ENCODE measurements at places on chromosomes 4 and X.

- no peak for DNase-seq
Measured at GRCh38 chr4:149605601-149606378, 209.9 kb downstream of the IQCM start.

- no peak for DNase-seq
Measured at GRCh38 chr4:57168982-57169381, 58.8 kb upstream of the IGFBP7 start.

DNA sequence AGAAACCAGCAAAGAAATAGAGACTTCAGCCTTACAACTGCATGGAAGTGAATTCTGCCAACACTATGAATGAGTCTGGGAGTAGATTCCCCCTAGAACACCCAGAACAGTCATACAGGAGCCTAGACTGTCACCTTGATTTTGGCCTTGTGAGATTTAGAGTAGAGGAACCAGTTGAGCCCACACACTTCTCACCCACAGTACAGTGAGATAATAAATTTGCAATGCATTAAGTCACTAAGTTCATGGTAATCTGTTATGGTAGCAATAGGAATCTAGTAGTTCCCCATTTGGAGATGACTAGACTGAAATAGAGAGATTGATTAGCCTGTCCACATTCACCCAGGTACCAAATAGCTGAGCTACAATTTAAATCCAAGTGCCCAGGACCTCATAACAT is 59.0 kb downstream of the FAM13A start:
- no peak for DNase-seq

GRCh38 chrX:130691576-130691975 is 211.4 kb downstream of the ENOX2 start:
- DNase-seq, result no peak

Data from hematopoietic multipotent progenitor cell treated with erythropoietin and hydrocortisone succinate and interleukin-3 and kit ligand, for 15 days (in vitro differentiated cells).